EH (cell line): ENCODE measurements at places on chromosomes 12 and 14.
A peak's percentile ranks its signal among the peaks of the same experiment; 100 is the strongest.

- DNase-seq = no peak
Measured at GRCh38 chr12:167959-168600, 45.9 kb downstream of the SLC6A12 start.

GRCh38 chr14:46940611-46941010 is 289.0 kb upstream of the RPL10L start:
- DNase-seq = no peak

GRCh38 chr14:87883750-87884149 is 109.2 kb downstream of the GALC start:
- no peak for DNase-seq

DNA sequence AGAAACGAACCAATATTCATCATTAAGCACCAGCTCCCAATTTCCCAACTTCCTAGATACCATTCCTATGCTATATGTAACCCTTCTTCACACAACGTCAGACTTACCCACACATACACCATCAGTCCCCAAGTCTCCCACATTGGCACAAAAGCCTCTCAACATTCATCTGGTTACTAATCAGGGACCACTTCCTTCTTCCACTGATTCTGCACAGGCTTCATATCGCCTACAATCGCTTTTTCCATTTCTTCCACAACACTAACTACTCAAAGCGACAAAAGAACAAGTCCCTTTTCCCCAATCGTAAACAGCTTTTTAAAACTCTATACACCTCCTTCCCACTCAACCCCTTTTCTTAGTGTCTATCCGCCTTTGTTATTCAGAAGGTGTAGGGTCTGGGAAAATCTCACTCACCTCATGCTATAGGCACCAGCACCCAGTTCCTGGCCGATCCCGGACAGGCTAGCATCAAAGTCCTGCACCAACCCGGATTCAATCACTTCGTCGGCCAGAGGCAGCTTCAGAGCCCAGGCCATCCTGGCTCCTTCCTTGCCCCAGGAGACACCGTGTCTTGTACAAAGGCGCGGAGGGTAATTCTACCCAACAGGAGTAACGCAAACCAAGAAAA is 936 bp downstream of the TFCP2 start:
- DNase-seq = peak; percentile 42

DNA sequence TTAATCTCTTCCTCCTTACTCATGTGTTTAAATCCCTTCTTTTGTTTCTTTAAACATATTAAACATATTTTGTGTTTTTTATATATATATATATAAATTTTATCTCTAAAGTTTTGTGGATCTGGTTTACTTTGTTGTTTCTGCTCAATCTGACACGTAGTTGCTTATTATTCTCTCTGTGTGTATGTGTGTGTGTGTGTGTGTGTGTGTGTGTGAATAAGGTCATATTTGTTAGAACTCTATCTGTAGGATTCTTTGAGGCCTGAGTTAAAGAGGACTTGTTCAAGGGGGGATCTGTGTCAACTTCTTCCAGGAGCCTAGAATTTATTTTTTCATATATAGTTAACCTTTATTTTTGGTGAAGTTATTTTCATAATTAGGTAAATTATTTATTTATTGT is 2.7 kb downstream of the GPR65 start:
- DNase-seq = no peak

DNA sequence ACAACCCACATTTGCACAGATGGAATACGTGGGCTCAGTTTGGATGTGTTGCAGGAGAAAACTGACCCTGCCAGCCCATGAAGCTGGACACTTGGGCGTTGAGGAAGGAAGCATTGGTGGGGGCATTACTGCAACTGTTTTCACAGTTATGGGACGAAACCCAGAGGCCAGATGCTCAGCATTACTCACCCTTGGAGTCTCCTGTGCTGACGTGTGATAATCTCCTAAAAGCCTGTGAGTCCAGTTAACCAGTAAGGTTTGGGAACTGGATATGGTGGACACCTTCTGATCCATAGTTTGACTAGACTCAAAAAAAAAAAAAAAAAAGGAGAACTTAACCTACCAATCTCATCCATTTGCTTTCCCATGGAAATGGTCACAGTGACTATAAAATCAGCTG is 52.8 kb upstream of the EGLN3 start:
- no peak for DNase-seq

- DNase-seq = no peak
Measured at GRCh38 chr12:45681465-45681864, 48.0 kb upstream of the ARID2 start.

DNA sequence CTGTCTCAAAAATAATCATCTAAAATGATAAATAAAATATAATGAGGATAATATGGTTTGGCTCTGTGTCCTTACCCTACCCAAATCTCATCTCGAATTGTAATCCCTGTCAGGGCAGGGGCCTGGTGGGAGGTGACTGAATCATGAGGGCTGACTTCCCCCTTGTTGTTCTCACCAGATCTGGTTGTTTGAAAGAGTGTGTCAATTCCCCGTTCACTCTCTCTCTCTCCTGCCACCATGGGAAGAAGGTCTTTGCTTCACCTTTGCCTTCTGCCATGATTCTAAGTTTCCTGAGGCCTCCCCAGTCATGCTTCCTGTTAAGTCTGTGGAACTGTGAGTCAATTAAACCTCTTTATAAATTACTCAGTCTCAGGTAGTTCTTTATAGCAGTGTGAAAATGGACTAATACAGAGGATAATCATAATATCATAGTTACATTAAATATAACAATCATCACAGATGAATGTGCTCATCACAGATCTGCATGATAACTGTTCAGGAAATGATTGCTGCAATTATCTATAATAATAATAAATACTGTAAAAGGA is 12.6 kb downstream of the EFCAB11 start:
- DNase-seq = no peak

GRCh38 chr12:73598626-73599025 is 939.0 kb upstream of the ATXN7L3B start:
- DNase-seq = no peak

DNA sequence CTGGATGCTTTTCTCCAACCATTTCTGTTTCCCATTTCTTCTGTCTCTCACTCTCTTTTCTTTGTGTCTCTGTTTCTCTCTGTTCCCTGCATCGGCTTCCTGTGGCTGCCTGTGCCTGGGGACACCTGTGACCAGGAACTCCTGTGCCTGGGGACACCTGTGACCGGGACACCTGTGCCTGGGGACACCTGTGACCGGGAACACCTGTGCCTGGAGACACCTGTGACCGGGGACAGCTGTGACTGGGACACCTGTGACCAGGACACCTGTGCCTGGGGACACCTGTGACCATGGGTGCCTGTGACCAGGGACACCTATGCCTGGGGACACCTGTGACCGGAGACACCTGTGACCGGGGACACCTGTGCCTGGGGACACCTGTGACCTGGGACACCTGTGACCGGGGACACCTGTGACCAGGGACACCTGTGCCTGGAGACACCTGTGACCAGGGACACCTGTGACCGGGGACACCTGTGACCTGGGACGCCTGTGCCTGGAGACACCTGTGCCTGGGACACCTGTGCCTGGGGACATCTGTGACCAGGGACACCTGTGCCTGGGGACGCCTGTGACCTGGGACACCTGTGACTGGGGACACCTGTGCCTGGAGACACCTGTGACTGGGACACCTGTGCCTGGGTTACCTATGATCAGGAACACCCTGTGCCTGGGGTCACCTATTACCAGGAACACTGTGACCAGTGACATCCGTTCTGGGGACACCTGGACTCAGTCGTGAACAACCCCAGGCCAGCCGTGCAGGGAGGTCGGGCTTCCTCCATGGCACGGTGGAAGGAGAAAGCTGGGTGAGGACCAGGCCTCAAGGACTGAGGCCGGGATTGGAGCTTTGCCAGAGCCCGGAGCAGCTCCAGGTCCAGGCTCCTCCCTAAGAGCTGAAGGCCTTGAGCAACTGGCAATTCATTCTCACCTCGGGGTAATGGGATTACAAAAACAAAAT is 23.4 kb upstream of the FBRSL1 start:
- DNase-seq = no peak

- no peak for DNase-seq
Measured at GRCh38 chr12:25286837-25287236, 36.1 kb upstream of the KRAS start.

DNA sequence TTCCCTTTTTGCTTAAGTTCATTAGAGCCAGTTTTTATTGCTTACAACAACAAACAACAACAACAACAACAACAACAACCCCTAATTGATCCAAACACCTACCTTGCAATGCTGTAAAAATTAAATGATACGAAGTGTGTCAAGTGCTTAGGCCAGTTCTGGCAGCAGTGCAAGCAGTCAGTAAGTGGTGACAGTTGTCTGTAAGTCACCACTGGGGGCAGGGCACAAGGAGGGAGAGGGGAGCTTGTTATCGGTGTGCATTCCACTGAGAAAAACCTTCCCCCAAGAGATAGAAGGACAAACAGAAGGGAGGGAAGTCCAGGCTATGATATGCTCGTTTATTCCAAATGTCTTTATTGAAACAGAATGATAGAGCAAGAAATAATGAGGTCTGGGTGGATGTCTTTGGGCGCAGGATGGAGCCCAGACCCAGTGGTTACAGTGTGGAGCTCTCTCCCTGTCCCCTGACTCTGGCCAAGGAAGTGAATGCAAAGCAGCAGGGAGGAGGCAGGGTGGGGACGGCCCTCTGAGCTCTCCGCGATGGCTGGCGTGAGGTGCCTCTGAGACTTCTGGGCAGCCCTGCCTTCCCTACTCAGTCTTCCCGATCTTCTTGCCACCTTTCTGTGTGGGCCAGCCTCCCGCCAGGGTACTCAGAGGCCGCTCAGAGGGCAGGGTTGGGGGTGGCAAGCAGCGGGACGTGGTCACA is 6.5 kb downstream of the SLC22A17 start:
- DNase-seq = no peak

DNA sequence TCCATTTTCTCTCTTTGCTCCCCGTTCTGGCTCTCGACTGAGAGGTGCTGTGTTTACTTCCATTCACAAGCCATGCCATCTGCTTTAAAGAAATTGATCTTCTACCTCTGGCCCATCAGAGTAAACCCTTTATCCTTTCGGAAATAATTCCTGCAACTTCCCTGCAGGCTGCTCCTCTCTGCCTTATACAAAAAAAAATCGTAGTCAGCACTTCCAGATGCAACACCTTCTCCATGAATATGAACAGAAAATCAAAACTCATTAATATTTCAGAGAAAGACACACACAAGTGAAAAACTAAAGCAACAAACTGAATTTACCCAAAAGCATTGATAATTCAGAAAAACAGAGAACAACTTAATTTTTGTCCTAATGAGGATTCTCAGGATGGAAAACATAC is 127.6 kb upstream of the FSCB start:
- no peak for DNase-seq

GRCh38 chr12:20211981-20212421 is 156.3 kb upstream of the PDE3A start:
- DNase-seq = peak; percentile 74

- DNase-seq = peak; percentile 29
Measured at GRCh38 chr14:34334329-34334728, 127.7 kb downstream of the SPTSSA start.
